ENCODE measurements at places on chromosomes 1 and 21.

GRCh38 chr1:59230622-59231021, 66.3 kb upstream of the FGGY start:
- DNase-seq = no peak

DNA sequence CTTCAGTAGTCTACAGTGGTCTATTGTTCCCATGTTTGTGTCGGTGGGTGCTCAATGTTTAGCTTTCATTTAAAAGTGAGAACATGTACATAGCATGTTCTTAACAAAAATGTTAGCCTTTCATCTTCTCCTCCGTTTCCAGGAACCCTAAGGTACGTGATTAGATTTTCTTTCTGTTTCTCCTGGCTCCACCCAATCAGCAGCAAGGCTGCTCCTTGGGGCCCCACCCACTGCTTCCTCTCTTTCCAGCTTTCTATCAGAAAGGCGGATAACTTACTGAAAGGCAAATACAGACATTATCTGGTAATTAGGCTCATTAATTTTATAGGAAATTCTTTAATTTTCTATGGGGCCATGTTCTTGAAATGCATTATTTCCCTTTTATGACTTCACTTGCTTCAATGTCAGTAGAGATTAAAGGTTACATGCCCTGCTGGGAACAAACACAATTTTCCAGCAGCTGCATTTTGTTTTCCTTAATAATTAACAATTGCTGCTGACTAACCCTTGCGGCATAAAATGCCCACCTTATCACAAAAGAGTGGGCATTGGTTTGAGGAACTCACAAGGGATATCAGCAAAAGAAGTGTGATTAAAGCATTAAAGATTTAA, 324.9 kb upstream of the SNX7 start:
- no peak for DNase-seq

DNA sequence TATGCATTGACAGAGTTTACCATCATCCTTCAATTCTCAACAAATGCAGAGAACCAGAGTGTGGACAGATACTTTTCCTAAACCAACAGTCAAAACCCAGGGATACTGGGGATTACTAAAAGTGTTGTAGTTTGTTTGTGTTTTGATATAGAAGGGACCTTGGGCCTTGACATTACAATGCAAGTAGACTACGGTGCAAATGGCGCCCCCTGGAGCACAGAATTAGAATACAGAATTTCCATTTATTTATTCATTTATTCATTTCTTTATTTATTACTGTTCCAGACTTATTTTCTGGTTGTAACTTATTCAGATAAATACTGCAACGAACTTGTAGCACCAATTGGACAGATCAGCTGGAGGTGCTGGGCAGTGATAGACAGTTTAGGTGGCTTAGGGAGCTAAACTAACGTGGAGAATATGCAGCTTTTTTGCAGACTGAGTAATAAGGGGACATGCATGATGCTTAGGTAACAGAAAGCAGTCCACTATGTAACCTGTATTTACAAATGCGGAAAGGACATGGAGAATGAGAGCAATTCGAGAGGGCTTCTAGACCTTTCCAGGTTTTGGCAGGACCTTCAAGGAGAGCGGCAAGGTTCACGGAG, 42.6 kb downstream of the KIRREL1 start:
- peak; percentile 14 for DNase-seq

GRCh38 chr1:172109359-172109758, 268.1 kb downstream of the DNM3 start:
- no peak for DNase-seq

DNA sequence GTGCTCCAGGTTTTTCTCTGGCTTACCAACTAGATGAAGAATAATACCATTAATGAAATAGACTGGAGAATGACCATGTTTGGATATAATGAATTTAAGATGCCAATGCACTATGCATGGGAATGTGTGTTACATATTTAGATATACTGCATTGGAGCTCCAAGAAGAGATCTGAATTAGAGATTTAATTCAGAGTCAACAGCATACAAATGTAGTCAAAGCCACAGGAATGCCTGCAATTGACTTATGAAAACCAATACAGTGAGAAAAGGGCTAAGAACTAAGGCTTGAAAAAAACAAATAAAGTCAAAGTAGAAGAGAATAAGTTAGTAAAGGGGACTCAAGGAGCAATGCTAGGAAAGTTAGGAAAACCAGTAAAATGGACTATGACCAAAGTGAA, 59.1 kb downstream of the USP24 start:
- DNase-seq = no peak

GRCh38 chr1:200206761-200207160, 179.3 kb downstream of the NR5A2 start:
- no peak for DNase-seq

DNA sequence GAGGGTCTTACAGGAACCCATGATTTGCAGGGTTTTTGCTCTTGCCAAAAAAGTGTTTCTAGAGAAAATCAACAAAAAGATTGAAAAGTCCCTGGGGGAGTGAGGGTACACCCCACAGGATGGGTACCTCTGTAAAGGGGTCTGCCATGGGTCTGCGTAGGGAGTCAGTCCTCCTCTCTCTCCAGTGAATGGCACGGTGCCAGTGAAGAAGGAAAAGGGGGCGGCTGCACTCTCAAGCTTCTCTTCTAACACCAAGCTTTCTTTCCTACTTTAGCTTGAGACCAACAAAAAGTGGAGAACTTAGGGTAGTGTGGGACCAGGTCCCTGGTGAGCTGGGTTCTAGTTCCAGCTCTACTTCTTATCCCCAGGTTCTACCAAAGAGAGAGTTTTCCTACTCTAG, 87.4 kb downstream of the GLUL start:
- DNase-seq = no peak

DNA sequence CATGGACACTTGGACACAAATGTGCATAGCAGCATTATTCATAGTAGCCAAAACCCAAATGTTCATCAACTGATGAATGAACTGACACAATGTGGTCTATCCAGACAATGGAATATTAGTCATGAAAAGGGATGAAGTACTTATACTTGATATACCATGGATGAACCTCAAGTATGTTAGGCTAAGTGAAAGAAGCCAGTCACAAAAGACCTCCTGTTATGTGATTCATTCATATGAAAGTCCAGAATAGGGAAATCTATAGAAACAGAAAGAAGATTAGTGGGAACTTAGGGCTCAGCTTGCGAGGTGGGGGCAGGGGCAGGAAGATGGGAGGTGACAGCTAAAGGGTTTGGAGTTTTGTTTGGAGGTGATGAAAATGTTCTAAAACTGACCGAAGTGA, 7.4 kb downstream of the KCNE1 start:
- no peak for DNase-seq

DNA sequence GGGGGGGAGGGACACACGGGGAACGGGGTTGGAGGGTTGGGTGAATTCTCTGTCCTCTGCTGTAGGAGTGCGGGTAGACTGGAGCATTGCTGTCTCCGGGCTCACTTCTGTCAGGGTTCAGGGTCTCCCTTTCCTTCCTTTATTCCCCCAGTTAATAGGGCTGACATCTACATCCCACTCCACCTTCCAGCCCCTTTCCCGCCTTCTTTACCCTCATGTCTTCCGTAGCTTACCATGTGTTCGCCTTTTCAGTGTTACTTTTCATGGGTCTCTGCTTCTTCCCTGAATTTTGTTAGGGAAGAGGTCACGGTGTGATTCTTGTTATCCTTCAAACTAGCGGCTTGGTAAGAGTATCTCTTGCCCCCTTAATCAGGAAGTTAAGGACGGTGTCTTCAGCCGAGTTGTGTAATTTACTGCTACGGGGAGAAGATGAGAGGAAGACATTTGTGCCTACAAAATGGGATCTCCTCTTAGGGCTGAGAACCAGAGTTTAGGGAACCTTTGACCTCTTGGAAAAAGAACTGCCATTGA, 917 bp downstream of the RAP1A start:
- DNase-seq = no peak

GRCh38 chr1:53349369-53349835, 21.5 kb upstream of the LRP8 start:
- DNase-seq = no peak

DNA sequence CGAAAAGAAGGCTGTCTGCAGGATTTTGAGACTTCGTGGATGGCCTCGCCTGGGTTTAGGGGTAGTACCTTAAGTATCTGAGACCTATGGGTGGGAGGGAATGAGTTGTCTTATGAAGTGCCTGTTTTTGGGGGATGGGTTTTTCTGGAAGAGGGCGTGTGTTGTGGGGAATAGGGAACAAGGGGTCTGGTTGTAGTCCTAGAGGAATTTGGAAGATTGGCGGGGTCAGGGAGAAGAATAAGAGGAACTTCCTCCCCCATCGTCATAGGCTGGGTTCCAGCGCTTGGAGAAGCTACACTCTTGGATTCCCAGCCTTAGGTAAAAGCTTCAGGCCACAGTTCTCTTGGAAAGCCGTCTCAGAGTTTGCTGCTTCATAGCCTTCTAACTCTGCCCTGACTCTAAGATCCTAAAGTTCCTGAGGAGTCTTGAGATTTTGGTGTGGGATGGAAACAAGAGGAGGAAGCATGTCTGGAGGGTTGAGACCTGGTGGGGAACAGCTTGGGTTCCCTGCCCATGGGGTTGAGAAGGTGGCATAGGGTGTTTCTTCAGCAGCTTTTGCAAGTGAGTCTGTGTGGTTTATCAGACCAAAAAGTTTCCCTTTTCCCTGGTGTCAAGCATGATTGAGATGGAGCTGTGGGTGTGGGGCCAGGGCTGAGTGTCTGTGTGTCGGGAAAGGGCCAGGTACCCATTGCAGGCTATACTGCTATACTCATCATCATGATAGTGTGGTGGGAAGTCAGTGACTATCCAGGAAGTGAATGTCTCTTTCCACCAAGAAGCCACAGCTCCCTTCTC, 1.8 kb downstream of the VANGL2 start:
- DNase-seq = no peak

DNA sequence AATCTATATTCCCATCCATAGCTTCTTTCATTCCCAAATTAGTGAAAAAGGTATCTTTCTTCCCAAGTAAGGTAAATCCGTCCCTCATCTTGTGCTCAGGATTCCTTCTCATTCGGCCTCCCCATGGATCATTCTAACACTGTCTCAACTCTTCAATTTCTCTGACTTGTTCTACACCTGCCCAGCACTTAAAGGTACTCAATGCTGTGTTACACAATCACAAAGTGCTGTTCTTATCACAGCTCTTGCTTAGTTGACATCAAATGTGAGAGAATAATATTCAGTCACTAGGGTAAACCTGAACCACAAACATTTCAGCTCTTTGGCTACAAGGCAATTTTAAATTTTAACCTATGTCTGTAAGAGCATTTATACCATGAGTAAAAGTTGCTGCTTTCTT, 94.8 kb downstream of the DIRAS3 start:
- DNase-seq = peak; percentile 54

- DNase-seq = no peak
Observed at GRCh38 chr1:100512803-100513352, 25.1 kb upstream of the GPR88 start.

DNA sequence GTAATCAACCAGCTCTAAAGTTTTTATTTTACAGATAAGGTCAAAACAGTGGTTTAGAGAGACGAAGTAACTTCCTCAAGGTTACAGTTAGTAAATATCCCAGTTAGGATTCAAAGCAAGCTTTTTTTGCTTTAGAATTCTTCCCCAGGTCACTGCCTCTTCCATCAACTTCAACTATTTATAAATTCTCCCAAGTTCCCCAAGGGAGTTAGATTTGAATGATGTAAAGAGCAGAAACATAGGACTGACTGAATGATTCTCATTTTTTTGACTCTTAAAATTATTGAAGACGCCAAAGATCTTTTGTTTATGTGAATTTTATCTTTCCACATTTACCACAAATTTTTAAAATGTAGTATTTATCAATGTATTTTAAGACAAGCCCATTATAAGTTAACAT, 4.1 kb downstream of the POGZ start:
- DNase-seq = no peak

GRCh38 chr1:117679868-117680267, 74.0 kb downstream of the TENT5C start:
- DNase-seq = no peak

- DNase-seq = no peak
Observed at GRCh38 chr1:24308365-24309015, 10.7 kb upstream of the GRHL3 start.

- DNase-seq = no peak
Observed at GRCh38 chr1:156539818-156540355, 32.5 kb downstream of the IQGAP3 start.

- DNase-seq = no peak
Observed at GRCh38 chr1:236143104-236143948, 987 bp downstream of the GPR137B start.

DNA sequence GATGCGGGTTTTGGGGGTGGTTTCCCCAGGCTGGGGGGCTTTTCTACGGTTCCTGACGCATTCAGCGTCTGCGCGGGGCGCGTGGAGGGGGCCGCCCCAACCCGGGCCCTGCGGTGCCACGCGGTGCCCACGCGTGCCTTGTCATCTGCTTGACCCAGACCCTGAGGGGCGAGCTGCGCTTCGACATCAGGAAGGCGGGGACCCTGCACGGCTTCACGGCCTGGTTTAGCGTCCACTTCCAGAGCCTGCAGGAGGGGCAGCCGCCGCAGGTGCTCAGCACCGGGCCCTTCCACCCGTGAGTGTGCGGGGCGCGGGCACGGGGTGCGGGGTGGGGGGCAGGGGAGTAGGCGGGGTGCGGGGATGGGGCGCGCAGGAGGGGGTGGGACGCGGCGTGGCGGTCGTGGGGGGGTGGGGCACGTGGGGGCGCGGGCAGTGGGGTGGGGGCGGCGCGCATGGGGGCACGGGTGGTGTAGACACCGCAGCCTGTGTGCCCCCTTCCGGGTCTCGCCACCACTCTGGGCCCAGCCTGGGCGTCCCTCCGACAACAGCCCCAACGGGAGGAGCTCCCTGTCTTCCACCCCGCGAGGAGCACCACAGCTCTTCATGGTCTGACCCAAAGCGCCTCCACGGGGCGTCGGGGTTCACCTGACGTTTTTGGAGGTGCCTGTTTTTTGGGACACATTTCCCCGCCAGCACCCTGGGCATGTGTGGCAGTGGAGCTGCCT, 26.3 kb downstream of the PRMT2 start:
- no peak for DNase-seq

GRCh38 chr1:75677443-75677842, 47.1 kb upstream of the ACADM start:
- no peak for DNase-seq

GRCh38 chr1:160064746-160065145, 5.2 kb downstream of the KCNJ10 start:
- no peak for DNase-seq

GRCh38 chr1:4056422-4056821, 156.3 kb upstream of the C1orf174 start:
- DNase-seq = no peak

DNA sequence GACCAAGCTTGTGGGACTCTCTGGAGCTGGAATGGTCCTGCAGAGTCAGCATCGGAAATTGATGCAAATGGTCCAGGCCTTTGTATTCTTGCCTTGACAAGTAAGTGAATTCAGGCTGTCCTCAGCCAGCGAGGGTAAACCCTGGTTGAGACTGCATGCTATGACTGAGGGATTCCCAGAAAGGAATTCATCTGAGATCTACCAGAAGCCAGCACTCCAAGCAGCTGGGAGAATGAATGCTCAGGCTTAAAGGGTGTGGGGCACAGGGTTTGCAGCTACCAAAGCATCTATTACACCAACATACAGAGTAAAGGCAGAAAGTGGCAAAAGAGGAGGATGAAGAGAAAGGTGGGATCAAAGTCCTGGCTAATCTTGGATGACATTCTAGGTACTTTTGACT, 257.0 kb upstream of the LYPLAL1 start:
- no peak for DNase-seq
